OCI-M1 (cell line): ENCODE measurements at places on chromosomes 2 and 18.
A peak's percentile ranks its signal among the peaks of the same experiment; 100 is the strongest.

- DNase-seq, result no peak
Measured at GRCh38 chr18:57242285-57242684, 95.4 kb downstream of the BOD1L2 start.

DNA sequence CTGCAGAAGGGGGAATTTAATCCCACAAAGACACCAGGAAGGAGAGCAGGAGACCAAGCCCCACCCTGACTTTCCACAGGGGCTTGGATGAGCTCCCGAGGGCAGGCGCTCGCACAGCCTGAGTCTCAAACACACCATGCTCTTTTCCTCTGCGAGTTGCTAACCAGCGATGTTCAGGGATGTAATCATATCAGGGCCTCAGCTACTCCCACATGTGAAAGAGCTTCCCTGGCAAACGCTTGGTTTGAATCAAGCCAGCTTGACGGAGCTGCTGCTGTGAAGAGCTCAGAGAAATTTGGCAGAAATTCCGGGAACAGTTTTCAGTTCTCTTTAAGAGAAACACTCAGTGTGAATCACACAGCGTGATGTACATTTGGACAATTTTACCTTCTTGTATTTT lies 385.8 kb downstream of the GALR1 start:
- DNase-seq, result no peak

DNA sequence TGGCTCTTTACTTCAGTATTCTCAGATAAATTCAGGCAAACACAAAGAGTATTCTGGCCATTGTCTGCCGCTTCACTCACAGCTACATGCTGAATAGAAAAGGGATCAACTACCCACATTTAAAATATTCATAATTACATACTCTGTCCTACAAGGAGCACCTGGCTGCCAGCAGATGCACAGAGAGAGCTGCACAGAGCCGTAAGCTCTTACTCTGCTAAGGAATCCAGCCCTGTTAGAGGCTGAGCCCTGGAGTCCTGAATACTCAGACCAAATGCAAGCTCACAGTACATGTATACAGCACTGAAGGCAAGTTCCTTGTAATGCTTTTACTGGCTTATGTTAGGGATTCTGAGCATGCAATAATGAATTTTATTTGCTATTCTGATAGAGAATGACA lies 80.3 kb downstream of the FTCDNL1 start:
- DNase-seq, result no peak

- DNase-seq, result peak; percentile 79
Measured at GRCh38 chr2:3423492-3424170, 44.1 kb downstream of the TRAPPC12 start.

- no peak for DNase-seq
Measured at GRCh38 chr2:236608710-236609109, 39.1 kb downstream of the ACKR3 start.

GRCh38 chr2:164054651-164055050 lies 318.8 kb upstream of the FIGN start:
- DNase-seq, result no peak

DNA sequence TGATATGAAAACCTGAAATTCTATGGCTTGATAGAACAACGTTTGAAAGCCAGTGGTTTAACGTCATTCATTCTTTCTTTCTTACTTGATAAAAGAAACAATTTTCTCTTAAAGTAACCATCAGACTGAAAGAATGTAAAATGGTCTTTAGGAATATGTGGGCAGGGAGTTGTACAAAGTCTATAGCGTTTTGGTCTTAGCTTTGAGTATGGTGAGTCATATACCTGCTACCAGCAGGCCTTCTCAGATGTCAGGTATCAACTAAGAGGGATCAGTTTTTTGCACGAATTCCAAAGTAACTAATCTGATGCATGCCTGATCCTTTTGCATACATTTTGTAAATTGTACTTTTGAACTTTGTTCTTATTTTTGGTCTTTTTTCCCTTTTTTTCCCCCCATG lies 101.5 kb upstream of the DSEL start:
- no peak for DNase-seq

DNA sequence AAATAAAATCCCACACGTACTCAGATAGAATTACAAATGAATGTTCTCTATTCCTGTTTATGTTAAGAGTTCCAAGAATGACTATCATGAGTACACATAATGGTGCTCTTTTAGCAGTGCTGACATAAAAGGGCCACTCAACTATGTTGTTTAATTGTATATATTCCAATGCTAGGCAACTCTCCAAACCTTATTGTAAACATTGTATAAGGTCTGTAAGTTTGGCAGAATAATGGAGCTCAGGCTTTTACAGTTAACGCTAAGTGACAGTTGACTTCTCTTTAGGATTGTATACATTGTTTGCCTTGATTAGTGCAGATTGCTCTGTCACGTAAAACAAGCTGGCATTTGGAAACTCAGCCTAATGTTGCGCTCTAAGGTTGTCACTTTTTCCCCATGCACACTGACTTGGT lies 20.8 kb downstream of the RBMS1 start:
- DNase-seq, result no peak

DNA sequence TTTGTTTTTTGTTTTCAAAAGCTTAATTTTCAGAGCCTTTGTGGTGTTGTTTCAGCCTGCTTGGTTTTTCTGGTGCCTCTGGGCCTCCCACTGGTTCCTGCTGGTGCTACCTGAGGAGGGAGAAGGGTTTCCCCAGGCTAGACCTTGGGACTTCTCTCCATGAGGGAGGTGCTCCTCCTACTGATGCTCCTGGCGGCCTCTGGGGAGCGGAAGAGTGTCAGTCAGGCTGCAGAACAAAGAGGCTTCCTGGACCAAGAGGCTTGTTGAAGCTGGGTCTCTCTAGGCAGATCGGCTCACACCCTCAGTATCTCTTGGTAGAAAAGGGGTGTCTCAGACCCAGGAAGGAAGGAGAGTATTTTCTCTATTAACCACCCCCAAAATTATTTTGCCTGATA lies 32.2 kb downstream of the RFX8 start:
- no peak for DNase-seq

DNA sequence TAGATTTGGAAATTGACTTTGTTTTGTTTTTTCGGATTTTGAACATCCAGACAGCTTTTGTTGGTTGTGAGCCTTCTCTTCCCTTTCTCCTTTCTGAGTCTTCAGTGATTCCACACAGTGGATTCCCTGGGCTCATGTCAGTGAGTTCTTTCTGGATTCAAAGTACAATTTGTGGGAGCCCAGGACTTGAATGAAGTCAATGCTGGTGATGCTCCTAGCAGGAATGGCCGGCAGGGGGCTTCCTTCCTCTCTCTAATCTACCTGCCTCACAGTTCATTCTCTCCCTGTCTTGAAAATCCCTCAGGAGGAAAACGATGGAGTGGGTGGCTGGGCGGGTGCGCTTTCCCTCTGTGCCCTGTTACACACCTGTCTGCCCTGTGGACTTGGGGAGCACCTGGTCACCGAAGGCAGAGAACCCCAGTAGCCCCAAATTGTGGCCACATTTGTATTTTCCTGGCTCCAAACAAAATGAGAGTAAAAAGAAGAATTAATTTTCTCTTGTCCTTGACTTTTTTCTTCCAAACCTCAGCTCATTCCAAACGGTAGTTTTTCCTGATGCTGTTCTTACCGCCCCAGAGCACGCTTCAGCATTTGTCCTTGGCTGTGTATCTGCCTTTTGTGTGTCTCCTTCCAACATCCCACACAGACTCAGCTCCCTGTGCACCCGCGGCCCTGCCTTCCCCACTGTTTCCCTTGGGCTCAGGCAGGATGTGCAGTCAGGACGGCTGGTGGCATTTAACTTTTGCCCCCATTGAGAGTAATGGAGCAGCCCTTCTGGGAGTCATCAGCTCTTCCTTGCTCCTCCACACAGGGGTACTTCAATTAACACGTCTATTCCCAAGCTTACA lies 86.6 kb downstream of the MARCO start:
- DNase-seq, result peak; percentile 29

DNA sequence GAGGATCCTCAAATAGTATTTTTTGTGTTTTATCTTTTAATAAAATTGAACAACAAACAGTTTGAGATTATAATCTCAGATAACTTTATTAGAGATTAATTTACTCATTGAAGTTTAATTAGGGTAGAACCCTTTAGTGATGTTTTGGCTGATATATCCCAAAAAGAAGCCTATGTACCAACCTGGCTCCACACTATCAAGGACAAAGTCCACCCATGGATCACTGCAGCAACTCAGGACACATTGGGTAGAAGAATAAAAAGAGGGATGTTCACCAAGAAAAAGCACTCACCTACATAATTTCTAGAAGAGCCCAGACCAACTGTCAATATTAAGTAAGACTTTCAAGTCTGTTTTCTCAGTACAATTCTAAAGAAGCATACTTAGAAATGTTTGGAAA lies 112.9 kb downstream of the EXOC6B start:
- DNase-seq, result no peak

- peak; percentile 82 for DNase-seq
Measured at GRCh38 chr2:174546519-174547506, 50.8 kb downstream of the WIPF1 start.

DNA sequence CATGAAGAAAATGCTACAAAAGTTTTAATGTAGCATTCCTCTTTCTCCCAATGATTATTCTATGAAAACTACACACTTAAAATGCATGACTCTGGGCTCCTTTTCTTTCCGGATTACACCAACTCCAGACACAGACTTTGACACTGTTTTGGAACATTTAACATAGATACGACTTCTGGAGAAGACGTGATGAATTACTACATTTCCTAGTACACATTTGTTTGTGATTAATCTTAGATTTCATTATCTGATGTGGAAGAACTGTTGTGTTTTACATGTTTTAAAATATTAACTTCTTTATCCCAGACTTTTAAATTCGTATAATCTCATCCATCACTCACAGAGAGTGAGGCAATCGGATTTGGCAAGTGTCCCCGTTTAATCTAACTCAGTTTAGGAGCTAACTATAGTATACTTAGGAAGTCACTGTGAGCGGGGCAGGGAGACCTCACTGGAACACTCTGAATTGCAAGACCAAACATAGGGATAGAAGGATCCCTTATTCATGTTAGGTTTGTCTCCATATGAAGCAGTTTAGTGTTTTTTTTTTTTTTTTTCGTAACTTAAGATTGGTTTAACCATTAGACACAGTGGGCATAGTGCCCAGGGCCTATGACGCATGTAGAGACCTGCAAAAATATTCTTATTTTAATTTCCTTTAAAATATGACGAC lies 66.7 kb downstream of the PDE1A start:
- no peak for DNase-seq

DNA sequence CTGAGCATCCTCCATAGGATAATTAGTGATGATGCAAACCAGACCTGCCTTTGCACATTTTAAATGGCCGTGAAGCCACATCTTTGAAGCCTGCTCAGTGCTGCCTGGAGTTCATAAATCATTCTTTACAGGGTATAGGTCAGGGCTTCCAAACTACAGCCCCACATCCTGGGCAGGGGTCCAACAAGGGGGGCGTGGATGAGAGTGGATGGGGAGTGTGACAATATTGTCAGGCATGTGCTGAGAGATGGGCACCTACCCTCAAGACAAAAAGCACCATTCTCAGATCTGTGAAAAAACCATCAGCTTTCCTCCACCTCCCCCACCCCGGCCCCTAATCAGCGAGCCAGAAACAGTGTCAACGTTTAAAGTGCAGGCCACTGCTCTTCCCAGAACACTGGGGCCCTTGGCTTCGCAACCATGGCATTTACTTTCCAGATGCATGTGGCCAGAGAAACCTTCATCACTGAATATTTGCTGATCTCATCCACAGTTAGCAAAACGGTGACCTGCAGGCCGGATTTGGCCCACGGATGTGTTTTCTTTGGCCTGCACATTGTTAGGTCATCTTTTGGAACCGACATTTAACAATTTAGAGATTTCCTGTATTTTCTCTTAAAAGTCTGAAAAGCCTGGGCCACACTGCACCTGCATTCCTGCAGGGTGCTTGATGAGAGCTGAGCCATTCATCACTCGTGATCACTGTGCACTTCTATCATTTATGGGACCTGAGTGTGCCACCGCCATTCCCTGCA lies 130.7 kb downstream of the ANKRD44 start:
- DNase-seq, result no peak

DNA sequence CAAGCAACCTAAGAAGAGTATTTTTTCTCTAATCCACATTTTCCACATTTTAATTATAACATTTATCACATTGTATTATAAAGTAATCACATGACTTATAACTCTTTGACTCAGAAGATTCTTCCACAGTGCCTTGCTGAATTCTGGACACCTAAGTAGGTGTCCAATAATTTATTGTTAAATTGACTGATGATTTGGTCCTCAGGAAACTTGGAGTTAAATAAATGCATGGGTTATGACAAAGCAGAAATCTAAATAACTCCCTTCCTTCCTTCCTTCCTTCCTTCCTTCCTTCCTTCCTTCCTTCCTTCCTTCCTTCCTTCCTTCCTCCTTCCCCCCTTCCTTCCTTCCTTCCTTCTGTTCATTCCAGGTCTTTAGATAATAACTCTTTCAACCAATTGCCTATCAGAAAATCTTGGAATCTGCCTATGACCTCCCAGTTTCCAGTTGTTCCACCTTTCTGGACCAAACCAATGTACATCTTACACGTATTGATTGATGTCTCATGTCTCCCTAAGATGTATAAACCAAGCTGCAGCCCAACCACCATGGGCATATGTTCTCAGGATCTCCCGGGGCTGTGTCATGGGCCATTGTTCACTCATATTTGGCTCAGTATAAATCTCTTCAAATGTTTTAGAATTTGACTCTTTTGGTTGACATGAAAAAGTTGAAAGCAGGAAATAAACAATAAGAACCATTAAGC lies 10.4 kb upstream of the KDSR start:
- no peak for DNase-seq

- no peak for DNase-seq
Measured at GRCh38 chr2:2826621-2827020, 495.5 kb upstream of the MYT1L start.

- peak; percentile 81 for DNase-seq
Measured at GRCh38 chr2:195318440-195319111, 338.4 kb upstream of the SLC39A10 start.

- DNase-seq, result no peak
Measured at GRCh38 chr2:1701556-1702185, 42.6 kb downstream of the PXDN start.

DNA sequence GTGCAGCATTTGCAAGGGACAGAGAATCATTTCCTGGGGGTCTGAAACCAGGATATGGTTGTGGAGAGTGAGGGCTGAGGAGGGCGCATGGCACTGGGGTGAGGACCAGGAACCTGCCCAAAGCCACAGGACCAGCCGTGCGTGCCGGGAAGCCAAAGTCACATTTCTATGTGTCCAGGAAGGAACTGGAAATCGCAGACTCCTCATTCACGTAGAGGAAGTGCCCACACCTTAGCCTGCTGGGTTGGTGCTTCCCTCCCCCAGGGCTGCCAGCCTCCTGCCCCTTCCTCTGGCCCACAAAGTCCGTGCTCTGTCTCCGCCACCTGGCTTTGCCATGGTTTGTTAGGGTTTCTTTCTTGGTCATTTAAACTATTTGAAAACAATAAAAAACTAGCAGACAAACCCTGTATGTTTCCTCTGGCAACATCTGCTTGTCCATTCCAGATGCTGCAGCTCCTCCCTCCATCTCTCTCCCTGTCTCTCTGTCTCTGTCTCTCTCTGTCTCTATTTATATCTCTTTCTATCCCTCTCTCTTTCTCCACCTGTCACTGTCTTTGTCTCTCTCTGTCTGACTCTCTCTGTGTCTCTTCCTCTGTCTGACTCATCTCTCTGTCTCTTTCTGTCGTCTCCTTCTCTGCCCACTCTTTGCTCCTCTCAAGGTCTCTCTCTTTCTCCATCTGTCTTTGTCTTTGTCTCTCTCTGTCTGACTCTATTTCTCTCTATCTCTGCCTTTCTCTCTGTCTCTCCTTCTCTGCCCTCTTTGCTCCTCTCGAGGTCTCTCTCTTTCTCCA lies 163.2 kb upstream of the TPO start:
- DNase-seq, result no peak
